ENCODE measurements at places on chromosomes 12 and 14.

- no peak for DNase-seq
Observed at GRCh38 chr12:92905811-92906554, 23.1 kb downstream of the EEA1 start.

- no peak for DNase-seq
Observed at GRCh38 chr14:35988972-35989690, 163.0 kb downstream of the BRMS1L start.

- no peak for DNase-seq
Observed at GRCh38 chr12:53124352-53124723, 21.1 kb downstream of the SOAT2 start.

GRCh38 chr14:102591944-102592762 lies at the start of gene RCOR1:
Gene RCOR1, plus strand, starts transcription at chr14:102592649. Its CDS starts 238 bp downstream, at chr14:102592887.
- peak; percentile 65 for DNase-seq

GRCh38 chr14:65239938-65240296 lies 137.6 kb upstream of the MAX start:
- no peak for DNase-seq

DNA sequence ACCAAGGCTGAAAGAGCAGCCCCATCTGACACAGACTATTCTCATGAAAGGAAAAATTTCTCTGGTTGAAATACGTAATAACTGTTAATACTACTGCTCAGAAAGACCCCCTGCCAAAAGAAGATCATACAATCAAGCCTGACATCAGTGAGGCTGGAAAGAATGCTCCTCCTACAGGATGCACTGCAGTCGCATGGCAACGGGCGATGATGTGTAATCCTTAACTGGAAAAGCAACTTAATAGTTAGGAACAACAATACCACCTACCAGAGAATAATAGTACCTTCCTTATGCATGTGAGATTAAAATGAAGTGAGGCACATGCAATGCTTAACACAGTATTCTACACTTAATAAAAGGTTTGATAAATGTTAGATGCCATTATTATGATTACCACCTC lies 1.2 kb upstream of the GOLGA5 start:
- no peak for DNase-seq

DNA sequence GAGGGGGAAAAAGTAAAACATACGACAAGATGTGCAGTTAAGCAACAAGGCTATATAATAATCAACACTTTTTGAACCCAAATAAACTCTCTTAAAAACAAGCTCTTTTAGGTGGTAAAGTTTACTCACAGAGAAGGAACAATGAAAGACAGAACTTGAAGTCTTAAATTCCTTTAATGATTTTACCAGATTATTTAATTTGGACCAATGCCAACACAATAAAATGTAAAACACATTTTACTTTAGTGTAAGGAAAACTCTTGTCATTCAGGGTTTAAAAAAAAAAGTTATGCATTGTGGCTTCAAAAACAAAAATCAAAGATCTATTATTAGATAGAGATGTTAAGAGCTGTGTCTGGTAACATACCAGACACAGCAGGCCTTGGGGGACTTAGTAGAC lies 13.1 kb downstream of the TSPAN8 start:
- no peak for DNase-seq

DNA sequence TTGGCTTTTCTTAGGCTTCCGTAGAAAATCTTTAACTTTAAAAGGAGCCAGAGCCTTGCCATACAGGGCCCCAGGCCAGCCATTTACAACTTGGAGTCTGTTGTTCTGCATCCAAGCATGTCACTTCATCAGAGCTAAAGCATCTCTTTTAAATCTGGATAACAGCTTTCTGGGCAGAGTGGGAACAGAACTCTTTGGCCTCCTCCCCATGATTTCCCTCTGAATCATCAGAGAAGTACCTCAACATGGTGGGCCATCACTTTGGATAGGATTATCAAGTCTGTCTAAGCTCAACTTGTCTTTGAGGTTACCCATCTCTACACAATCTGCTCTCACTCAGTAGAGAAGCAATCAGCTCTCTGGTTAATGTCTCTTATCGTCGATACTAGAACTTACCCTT lies 170.9 kb downstream of the SLC6A15 start:
- no peak for DNase-seq

- DNase-seq: no peak
Observed at GRCh38 chr14:53932966-53933365, 23.7 kb downstream of the BMP4 start.

- DNase-seq: no peak
Observed at GRCh38 chr12:92233346-92234015, 87.8 kb upstream of the BTG1 start.

DNA sequence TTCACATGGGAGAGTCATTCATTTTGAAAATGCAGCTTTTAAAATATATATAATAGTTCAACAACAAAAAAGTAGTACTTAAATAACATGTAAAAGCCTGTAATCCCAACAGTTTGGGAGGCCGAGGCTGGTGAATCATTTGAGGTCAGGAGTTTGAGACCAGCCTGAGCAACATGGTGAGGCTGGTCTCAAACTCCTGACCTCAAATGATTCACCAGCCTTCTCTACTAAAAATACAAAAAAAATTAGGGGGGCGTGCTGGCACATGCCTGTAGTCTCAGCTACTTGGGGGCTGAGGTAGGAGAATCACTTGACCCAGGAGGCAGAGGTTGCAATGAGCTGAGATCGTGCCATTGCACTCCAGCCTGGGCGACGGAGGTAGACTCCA lies 256.3 kb upstream of the RGS6 start:
- DNase-seq: no peak

DNA sequence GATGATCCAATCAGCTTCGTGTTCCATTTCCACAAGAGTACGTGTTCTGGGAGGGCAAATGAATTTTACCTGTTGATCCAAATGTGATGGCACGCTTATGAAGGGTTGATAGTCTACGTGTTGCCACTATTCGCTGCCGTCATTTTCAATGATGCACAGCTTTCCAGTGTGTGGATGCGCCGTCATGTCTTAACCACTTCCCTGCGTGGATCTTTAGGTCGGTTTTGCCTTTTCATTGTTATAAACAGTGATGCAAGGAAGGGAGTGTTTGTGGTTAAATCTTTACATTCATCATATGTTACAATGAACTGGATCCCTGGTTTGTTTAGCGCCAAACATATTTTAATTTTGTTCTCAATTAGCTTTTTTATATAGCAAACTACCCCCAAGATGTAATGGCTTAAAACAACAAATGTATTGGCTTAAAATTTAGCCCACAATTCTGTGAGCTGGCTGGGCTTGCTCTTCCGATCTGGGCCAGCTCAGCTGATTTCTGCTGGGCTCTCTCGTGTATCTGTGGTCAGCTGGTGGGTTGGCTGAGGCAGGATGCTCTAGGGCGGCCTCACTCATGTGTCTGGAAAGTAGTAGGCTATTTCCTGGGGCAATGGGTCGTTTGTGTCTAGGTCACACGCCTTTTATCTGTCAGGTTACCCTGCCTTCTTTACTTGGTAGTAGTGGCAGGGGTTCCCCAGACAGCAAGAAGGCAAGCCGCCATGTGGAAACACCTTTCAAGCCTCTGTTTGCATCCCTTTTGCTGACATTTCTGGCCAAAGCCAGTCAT lies 176.7 kb downstream of the CRADD start:
- DNase-seq: no peak

GRCh38 chr14:26707234-26707633 lies 109.4 kb upstream of the NOVA1 start:
- DNase-seq: no peak

DNA sequence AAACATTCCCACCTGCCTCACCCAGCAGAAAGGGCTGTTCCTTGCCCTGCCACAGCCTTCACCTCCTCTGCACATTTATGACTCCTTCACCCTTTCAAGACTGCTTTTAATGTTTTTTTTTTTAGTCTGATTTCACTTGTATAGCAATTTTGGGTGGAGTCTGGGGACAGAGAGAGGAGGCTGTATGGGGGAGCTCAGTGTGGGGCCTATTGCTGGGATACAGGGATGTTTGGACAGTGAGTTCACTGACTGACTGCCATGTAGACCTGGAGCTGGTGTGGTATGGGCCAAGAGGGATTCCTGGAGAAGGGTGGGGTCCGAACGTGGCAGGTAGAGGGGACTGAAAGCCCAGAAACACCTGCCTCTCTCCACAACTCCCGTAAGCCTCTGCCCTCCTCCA lies 1.9 kb upstream of the KRT85 start:
- DNase-seq: no peak

GRCh38 chr14:99821519-99822508 lies 28.6 kb downstream of the EML1 start:
- DNase-seq: no peak

DNA sequence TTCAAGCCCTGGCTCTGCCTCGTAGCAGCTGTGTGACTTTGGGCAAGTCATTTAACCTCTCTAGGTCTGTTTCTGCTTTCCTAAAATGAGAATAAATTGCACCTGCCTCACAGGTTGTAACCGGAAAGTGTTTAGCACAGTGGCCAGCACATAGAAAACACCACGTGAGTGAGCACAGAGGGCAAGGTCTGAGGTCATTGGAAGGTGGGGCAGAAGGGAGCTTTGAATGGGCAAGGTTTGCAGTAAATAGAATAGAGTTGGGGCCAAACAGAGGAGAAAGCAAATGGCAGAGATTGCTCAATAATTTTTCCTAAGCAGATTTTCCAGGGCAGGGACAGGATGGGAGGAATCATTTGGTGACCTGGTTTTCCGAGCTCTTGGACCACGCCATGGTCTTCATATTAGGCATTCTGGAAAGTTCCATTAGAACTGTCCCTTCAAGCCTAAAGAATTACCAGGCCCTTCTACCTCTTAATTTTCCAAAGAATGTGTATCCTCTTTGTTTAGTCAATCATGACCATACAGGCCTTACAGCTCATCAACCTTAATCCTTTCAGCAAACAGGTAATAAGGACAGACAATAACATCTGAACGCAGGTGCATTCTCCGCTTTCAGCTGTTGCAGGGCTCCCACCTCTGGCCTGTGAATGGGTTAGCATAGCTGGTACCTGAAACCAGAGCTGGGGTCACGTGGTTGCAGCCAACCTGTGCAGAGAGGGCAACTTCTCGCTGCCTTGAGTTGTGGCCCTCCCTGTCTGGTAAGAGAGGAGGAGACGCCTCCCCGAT lies 53.8 kb downstream of the VWF start:
- no peak for DNase-seq

GRCh38 chr14:105325303-105325702 lies 10.8 kb downstream of the PACS2 start:
- no peak for DNase-seq

DNA sequence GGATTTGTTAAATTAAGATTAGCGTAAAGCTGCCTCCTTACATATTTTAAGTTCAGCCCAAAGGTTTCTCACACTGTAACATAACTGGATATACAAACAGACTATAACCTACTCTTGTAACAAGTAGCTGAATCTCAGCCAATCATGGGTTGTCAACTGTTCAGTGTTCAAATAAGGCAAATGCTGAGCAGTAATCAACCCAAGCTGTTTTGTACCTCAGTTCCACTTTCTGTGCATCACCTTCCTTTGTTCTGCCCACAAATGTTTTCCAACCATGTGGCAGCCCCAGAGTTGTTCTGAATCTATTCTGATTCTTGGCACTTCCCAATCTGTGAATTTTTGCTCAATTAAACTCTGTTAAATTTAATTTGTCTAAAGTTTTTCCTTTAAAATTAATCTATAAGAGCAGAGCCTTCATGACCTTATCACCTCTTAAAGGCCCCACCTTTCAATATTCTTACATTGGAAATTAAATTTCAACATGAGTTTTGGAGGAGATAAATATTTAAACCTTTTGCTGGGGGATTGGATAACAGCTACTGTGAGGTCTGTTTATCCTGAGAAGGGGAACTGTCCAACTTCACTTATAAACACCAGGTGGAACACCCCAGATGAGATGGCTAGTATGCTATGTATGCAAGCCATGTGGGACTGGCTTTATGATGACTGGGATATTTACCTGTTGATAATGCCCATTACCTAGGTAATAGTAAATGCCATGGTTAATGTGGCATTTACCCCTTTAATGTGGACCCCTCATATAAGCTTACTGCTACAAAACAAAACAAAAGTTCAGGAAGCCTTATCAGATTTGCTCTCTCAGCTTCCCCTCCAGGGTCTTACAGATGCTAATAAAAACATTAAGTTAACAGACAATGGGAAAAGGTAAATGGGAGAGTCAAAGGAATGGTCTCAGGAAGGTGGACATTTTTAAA lies 42.2 kb upstream of the ARID2 start:
- DNase-seq: no peak

- DNase-seq: no peak
Observed at GRCh38 chr14:44317441-44317746, 189.7 kb downstream of the FSCB start.

DNA sequence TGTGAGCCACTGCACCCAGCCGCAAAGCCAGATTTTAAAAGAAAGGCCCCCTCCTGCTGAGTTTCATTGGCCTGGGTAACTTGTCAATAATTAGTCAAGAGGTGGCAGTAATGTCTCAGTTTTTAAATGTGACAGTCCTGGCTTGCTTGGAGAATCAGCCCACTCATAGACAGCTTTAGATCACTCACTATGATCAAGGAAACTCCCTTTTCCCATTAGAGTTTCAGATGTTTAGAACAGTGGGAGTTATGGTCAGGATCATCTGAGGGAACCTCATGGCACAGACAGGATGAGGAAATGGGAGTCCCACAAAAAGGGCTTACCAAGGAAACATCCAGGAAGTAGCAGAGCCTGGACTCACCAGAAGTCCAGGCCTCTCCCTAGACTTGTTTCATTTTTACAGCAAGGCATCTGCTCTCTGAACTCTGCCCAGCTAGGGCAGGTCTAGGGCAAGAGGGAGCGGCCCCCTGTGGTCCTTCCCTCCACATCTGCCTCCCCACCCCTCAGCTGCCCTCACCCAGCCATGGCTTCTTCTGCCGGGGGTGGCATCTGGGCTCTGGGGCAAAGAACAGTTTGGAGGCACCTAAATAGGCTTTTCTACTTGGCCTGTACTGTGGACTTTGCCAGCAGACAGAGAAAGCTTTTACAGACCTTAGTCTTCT lies 11.2 kb downstream of the BCL2L14 start:
- peak; percentile 10 for DNase-seq

DNA sequence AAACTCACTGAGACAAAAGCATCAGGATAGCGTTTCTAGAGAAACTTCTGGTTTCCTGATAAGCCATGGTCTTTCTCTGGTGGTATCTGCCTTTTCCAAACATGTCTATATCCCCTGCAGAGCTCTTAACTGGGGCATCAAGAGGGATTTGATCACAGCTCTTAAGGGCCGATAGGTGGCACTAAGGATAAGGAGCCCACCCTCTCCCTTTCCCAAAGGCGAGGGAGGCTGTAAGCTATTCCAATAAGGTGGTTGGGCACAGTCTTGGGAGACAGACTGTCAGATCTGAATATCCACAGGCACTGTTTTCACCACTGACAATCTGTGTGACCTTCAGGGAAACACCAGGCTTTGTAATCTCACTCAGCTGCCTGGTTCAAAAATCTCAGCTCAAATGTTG lies 206.0 kb downstream of the ADGRD1 start:
- DNase-seq: no peak

GRCh38 chr12:94678849-94679248 lies 28.5 kb upstream of the TMCC3 start:
- no peak for DNase-seq

- DNase-seq: no peak
Observed at GRCh38 chr14:68292441-68293215, 473.0 kb downstream of the RAD51B start.

GRCh38 chr14:49189375-49189774 lies 396.8 kb downstream of the RPS29 start:
- no peak for DNase-seq
